ENCODE measurements at places on chromosomes 7 and 10. TPM values are rescaled to one million over a fixed set of nuclear protein-coding genes. Genes with fewer than 3 reads are reported as not detected.

Gene INMT
- 0.08 TPM for total RNA-seq

Gene PAX2
- not detected for total RNA-seq

DNA sequence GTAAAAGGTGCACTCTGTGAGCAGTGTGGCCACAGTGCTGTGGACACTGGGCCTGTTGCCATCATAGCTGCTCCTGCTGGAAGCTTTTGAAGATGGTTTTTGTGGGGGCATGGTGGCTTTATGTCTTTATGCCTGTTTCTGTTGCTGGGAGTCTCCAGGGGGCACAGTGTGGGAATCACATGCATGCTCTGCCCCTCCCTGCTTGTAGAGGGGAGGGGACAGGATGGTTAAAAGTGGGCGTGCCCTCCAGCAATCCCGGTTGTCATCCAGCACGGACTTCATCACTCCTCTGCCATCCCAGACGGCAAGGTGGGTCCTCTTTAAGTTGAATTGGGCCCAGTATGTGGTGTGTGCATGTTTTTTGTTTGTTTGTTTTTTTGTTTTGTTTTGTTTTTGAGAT, 20.2 kb downstream of the OGDH start:
- DNase-seq, result no peak

DNA sequence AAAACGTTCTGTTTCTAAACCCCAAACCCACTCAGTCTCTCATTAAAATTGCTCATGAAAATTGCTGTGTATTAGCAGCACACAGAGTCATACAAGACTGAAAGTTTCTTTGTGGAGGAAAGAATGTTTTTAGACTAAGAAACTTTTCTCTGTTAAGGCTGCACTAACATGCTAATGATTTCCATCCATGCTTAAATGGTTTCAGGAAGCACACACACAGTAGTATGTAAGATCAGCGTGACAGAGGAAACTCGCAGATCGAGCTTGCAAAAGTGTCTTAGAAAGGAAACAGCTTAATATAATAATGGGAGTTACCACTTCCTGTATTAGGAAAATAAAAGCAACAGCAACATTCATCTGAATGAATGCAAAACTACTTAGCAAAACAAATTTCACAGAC, 112.7 kb downstream of the ICA1 start:
- DNase-seq, result no peak

Gene AKR1D1
- total RNA-seq, result not detected

Gene GNAT3
- total RNA-seq, result not detected

GRCh38 chr7:28037220-28038010, 143.2 kb downstream of the JAZF1 start:
- DNase-seq, result peak; percentile 65

GRCh38 chr7:102976493-102976892, 63.7 kb downstream of the LRRC17 start:
- no peak for DNase-seq

- no peak for DNase-seq
These were observed 5.0 kb downstream of the TCF7L2 start for GRCh38 chr10:112954974-112955581.

Gene GRID2IP
- not detected for total RNA-seq

- no peak for DNase-seq
These were observed 1.7 kb downstream of the AKR1B1 start for GRCh38 chr7:134457210-134457609.

- no peak for DNase-seq
These were observed 58.5 kb downstream of the LCOR start for GRCh38 chr10:96890580-96890979.

Gene FAM237B
- not detected for total RNA-seq

- no peak for DNase-seq
These were observed 69.0 kb upstream of the NPVF start for GRCh38 chr7:25297278-25297677.

Gene CCL24
- total RNA-seq, result 0.45 TPM

DNA sequence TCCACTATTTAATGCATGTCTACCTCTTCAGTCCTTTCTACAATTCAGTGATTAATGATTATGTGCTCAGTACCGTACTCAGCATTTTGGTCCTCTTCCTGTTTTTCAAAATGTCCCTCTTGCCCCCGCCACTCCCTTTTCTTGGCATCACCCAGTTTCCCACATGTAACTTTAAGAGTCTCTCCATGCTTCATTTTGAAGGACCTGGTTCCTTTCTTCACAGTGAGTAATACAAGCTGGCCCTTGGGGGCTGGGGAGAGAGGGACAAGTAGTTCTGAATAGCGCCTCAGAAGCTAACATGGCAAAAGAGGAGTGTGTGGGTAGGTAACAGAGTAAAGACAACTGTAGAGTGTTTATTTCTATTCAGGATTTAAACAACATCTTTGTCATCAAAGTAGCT, 34.6 kb upstream of the SLIT1 start:
- DNase-seq, result no peak
